Right ventricle myocardium superior (tissue), 1 donor: ENCODE measurements at places on chromosomes 7 and 10. TPM values are rescaled to one million over a fixed set of nuclear protein-coding genes. Genes with fewer than 3 reads are reported as not detected.
A peak's percentile ranks its signal among the peaks of the same experiment; 100 is the strongest.

The EBF3 gene
- total RNA-seq: 6.2 TPM

The TMEM270 gene
- total RNA-seq: not detected

The PCDH15 gene
- total RNA-seq: 0.16 TPM

The ASAH2B gene
- 2.6 TPM for total RNA-seq

The FGF8 gene
- total RNA-seq: not detected

The NUTM2E gene
- not detected for total RNA-seq

The SEMA3D gene
- 1.1 TPM for total RNA-seq

The PVRIG gene
- not detected for total RNA-seq

The PPP1R9A gene
- total RNA-seq: 22.6 TPM

The CHN2 gene
- total RNA-seq: 17.7 TPM

The CALML5 gene
- not detected for total RNA-seq

The EVX1 gene
- total RNA-seq: not detected

- no peak for DNase-seq
Observed at GRCh38 chr10:7475939-7476338, 65.1 kb upstream of the SFMBT2 start.

- peak; percentile 73 for DNase-seq
Observed at GRCh38 chr7:94297397-94297838, 97.3 kb upstream of the COL1A2 start.

DNA sequence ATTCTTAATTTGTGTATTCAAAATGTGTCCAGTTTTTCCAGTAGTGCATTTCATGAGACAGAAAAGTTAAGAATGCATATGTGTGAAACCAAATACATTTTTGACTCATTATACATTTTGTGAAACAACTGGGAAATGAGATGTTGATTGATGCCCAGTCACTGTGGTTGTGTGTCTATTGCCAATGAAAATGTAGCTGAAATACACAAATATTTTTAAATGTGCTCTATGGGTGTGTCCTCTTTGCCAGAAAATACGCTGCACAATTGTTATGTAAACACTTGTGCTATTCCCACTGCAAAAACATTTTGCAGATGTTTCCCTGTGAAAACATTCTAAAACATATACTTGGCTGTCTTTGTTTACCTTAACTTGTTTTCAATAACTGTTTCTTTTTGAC is 395.2 kb downstream of the TFEC start:
- no peak for DNase-seq

DNA sequence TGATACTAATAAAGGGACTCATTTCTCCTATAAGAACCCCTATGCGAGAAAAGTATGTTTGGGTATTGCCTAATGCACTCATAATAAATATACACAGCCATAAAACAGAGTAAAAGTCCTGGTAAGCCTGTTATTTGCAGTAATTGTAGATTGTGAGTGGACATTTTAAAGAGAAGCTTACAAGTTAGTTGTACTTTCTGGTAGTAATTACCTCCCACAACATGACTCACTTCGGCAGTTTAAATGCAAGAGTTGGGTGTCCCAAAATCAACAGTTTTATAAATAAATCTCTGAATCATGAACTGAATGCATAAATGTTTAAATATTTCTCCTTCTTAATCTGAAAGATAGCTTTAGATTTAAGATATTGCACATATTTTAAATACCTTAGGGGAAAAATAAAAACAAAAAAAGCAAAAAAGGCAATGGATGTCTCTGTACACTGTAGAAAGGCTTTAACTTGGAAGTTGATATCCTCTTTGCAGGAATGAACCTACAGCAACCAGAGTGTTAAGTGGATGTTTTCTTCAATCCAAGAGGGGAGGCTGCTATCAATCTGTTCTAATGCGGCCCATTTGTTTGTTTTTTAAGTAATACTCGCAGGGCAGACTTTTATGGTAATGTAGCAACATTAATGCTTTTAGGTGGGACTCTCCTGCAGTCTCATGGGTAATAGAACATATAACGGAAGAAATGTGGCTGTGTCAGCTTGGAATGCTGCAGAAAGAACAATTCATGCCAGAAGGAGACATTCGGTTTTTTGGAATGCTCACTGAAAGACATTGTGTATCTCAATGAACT is 57.3 kb upstream of the ZEB1 start:
- DNase-seq: no peak

DNA sequence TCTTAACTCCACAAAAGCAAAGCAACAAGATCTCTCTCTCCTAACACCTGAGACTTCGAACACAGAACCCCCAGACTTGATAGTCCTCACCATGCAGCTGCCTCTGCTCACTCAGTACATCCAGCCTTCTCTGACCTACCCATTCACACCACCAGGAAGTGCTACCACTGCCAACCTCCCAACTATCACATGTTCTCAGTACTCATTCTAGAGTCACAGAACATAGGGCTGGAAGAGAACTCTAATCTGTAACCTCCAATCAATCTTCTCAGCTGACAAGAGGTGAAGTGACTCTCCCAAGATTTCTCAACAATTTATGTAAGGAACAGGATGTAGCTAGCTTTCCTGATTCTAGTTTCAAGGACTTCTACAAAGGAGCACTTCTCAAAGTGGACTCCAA is 3.8 kb downstream of the NUDCD3 start:
- DNase-seq: no peak

GRCh38 chr10:100282907-100283306 is 3.6 kb downstream of the BLOC1S2 start:
- DNase-seq: no peak

DNA sequence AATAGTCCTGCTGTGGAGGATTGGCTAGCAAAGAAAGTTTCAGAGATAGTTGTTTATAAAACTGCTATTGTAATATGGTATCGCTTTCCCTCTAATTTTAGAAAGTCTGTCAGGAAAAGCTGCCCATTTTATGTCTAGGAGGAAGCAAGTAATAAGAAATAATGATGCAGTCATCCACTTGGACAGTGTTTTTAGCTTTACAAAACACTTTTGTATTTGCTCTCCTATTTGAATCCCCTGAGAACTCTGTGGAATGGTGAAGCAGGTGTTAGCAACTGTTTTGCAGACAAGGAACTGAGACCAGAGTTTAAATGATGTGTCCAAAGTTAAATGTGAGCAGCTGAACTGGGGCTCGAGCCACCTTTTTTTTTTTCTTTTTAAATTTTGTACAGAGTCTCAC is 455.8 kb downstream of the XPNPEP1 start:
- DNase-seq: no peak

- DNase-seq: no peak
Observed at GRCh38 chr7:81937091-81937490, 167.2 kb upstream of the HGF start.

DNA sequence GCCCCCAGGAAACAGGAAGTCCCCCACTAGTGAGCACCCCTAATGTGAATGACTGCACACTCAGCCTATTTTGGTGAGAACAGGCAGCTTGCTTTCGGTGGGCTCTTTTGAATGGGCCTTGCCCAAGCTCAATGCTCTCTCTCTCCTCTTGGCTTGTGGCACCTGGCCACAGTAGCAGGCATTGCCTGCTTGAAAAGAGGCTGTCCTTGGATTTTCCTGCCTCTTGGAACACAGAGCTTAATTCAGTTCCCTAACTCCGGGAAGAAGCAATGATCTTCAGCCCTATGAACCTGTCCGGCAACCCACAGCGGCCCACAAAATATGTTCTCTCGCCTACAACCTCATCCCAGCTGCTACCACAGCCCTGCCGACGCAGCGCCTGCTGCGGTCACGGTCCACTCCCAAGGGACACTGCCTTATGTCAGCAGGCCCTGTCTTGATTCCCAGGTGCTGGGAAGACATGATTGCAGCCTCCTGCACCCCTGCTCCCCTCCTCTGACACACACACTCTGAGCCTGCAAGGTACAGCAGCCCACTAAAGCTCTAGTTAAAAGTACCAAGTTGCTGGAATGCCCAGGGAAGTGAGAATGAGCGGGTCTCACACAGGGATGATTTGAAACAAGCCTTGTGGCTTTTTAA is 715.5 kb upstream of the GALNT17 start:
- DNase-seq: no peak

- DNase-seq: no peak
Observed at GRCh38 chr10:78715435-78715834, 353.3 kb upstream of the ZMIZ1 start.

DNA sequence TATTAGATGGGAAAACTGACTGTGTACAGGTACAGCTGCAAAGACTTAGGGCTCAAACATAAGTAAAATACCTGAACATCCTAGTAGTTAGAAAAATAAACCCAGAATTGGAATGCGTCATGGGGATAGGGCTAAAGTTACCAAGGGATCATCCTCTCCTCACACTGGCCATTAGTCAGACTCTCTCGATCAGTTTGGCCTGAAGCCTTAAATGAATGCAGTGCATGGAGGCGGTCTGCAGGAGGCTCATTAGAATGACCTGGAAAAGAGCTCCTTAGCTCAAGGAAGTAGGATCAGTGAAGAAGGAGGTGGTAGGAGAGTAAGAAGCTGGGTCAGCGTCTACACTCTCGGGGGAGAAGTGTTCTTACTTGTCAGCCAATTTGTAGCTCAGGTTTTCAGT is 35.3 kb downstream of the DENND2A start:
- DNase-seq: no peak

- DNase-seq: no peak
Observed at GRCh38 chr7:16419859-16420258, 1.5 kb downstream of the CRPPA start.
